ENCODE measurements at places on chromosomes 7 and 10.

DNA sequence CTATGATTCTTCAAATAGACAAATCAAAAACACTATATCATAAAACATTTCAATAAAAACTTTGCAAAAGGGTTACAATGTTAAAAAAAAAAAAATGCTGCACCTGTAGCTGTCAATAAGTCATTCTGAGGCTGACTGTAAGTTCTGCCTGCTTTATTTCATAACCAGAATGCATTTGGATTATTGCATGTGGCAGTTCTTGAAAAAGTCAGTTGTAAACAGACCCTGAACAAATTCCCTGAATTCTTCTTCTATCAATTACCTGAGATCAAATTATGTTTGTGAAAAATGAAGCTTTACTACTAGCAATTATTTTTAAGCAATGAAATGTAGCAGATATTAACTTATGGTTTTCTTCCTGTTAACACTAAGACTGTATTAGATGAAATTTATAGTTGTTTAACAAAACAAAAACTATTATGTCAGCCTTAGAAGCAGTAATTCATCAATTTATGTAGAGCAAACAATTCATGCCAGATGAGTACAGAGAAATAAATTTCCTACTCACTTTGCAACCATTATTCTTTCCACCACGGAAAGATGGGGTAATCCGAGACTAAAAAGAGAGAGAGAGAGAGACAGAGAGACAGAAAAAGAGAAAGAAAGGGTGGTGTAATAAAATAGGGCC is 107.8 kb downstream of the SFMBT2 start:
- DNase-seq = no peak

- DNase-seq = no peak
Measured at GRCh38 chr10:11294831-11295450, 277.3 kb downstream of the CELF2 start.

DNA sequence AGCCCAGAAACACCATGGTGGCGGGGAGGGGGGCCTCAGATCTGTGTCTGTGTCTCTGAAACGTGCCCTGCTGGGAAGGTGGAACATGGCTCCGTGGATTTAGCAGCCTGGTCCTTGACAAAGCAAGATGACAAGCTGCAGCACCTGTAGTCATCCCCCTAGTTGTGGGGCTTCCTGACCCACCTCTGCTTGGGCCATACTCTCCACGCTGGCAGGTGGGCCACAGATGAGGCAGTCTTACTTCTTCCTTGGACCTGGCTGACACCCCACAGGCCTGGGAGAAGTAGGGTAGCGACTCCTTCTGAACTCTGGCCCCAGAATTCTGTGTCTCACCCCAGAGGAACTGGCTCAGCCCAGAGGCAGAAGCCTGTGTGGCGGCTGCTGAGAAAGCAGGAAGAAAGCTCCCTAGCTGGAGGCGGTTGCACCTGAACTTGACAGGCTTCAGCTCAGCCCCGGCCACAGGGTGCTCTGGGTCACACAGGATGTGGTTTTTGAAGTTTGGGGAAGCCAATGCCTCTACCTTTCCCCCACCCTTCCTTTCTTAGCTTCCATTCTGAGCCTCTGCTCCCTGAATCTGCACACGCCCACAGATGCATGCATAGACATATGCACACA is 113.9 kb downstream of the ABLIM1 start:
- no peak for DNase-seq

- DNase-seq = no peak
Measured at GRCh38 chr10:123287594-123288247, 133.5 kb downstream of the BUB3 start.

- DNase-seq = no peak
Measured at GRCh38 chr7:121916211-121916610, 43.2 kb downstream of the PTPRZ1 start.

GRCh38 chr7:15489383-15489782 is 72.4 kb downstream of the AGMO start:
- DNase-seq = no peak

DNA sequence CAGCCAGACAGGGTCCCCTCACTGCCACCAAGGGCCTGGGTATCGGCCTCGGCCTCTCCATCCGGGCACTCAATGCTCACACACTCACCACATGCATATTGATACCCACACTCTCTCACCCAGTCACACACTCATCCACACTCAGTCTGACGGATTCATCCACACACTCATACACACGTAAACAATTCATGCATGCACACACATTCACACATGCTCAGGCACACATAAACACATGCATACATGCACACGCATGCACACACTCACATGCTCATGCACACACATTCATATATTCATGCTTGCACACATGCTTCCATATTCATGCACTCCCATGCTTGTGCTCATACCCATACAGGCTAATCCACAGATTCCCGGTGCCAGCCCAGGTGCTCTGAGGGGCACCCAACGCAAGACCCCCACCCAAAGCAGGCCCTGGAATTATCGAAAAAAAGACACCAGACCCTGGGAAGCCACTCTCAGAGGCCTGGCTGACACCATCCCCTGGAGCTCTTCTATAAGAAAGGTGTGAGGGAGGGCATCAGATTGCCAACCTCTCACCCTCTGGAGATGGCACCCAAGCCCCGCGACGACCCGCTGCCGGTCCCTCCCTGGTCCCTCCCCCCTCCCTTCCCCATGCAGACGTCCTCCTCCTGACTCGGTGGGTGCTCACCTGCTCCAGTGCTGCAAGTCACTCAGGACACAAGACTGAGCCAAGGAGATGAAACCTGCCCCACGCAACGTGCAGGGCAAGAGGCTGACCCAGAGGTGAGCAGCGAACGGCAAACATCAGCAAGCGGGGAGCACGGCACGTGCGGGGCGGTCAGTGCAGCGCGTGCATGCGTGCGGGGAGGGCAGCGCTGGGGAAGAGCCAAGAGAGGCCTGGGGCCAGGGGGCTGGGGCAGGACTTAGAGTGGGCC is 15.2 kb downstream of the STK32C start:
- no peak for DNase-seq

- no peak for DNase-seq
Measured at GRCh38 chr10:96470116-96470743, 43.5 kb downstream of the TLL2 start.

DNA sequence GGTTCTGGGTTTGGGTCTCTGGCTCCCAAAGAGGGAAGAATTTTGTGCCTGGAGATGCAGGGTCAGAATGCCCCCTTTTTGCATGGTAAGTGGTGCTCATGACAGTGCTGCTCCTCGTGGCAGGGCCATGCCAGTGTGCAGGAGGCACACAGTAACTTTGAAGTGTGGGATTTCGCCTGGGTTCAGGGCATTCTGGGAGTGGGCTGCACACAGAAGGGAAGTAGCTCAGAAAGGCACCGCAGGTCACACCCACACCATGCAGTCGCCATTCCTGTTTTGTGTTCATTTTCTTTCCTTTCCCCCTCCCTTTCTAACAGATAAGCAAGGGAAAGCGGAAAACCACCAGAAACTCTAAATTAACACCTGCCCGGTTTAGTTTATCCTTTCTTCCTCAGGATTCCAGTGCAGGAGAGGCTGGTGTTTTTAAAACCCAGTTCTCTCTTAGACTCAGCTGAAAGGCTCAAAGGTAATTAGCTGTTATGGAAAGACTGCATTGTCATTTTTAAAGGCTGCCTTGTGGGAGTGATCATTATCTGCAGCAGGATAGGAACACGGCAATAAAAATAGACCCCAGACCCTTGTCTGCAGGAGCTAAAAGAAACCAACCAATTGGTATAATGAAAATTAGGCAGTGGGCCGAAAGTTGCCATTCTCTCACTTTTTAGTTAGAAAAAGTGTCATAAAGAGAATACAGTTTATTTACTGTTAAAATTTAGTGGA is 50.2 kb downstream of the EEPD1 start:
- DNase-seq = no peak

GRCh38 chr10:86646933-86647332 is 7.4 kb upstream of the OPN4 start:
- DNase-seq = no peak

DNA sequence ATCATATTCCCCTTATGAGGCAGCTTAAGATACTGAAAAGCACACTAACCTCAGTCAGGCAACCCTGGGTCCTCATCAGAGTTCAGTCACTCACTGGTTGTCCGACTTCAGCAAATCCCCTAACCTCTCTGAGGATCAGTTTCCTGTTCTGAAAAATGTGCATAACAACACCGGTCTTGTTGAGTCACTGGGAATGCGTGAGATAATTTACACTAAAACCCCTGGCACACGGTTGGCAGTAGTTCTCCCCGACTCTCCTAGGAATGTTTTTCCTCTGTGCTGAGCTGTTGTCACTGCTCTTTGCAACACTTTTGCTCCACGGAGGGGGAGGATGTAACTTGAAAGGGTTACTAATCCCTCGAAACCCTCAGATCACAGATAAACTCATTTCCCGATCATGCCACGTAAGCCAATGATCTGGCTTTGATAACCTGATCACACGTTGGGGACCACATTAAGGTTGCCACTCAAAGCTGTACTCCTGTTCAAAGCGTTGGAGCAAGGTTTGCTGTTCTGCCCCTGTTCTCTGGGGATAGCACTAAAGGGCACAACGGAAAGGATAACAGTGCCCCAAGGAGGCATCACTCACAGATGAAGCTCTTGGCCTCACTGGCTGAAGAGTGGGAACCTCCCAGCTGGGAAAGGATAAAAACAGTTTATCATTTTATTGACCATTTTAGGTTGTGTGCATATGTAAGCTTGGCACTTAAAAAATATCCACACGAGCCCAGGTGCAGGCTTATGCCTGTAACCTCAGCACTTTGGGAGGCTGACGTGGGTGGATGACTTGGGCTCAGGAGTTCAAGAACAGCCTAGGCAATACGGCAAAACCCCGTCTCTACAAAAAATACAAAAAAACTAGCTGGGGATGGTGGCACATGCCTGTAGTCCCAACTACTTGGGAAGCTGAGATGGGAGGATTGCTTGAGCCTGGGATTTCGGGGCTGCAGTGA is 5.0 kb upstream of the RBM17 start:
- no peak for DNase-seq

DNA sequence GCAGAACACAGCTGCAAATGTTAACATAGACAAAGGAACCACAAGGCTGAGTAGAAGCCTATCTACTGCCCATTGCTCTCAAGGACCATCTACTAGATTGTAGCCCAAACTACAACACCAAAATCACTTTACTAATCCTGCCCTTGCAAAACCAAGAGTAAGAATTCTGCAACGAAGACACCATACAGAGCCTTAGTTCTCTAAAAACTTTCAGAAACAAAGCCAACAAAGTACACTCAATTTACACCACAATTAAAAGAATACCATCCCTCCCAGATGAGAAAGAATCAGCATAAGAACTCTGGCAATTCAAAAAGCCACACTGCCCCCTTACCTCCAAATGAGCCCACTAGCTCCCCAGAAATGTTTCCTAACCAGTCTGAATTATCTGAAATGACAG is 294.3 kb downstream of the CTNNA3 start:
- DNase-seq = no peak

GRCh38 chr10:89275383-89275782 is 23.8 kb upstream of the LIPA start:
- DNase-seq = no peak

DNA sequence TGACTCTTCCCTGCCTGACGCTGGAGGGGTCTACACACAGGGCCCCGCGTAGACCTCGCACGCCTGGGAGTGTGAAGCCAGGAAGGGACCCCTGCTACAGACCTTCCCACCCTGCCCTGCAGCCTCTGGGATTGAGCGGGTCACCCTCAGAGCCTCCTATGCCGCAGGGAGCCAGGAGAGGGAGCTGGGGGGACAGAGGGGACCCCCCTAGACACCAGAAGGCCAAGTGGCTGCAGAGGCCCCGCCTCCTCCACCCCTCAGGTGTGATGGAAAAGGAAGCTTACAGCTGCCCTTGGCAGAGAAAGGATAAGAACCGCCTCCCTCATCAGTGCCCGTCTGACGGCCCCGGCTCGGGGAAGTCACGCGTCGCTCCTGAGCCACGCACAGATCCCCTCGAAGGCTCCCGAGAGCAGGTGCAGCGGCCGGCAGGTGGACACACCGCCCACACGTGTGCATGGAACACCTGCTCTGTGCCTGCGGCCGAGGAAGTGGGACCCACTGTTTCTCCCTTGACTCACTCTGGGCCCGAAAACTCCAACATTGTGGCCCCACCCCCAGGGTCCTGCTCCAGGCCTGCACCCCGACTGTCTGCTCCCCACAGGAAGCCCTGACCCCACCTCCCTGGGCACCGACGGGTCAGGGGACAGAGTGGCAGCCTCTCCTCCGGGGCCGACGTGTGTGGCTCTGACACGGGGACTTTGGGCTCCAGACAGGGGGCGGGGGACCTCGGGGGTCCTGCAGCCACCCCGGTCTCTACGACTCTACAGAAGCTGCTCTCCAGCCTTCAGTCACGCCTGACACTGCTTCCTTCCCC is 73.3 kb downstream of the MICALL2 start:
- DNase-seq = no peak

DNA sequence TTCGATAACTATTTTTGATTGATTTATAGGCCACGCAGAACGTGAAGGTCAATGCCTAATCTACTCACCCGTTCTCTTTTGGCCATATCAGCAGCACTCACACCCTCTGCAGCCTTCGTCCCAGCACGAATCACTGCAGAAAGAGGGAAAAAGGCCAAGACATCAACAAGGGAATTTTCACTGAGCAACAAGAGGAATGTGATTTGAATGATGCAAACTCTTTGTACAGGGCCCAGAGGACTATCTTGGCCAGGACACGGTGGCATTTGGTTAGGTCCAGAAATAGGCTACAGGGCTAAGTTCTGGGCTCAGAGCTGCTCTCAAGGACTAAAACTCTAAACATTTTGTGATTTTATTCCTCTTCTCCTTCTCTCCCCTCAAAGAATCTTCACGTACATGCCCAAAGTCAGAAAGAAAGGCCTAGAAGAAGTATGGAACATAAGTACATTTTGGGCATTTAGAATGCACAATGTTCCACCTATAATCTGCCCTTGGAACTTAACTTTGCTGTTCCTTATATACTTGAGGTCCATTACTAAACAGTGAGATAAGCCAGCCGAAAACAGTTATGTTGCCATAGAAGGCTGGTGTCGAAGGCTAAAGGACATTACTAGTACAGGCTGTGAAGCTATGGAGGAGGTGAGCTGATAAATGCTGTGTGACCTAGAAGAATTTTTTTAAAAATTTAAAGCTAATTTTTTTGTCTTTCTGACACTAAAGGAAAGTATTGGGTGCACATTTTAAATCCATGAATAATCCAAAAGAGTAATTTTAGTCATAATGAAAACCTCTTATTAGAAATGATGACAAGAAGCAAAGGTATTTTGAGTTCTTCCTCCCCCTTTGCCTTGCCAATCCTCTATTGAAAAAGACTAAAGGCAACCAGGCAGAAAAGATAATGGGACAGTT is 20.0 kb downstream of the RBM28 start:
- DNase-seq = no peak

GRCh38 chr7:87672217-87672616 is 44.0 kb downstream of the RUNDC3B start:
- no peak for DNase-seq

DNA sequence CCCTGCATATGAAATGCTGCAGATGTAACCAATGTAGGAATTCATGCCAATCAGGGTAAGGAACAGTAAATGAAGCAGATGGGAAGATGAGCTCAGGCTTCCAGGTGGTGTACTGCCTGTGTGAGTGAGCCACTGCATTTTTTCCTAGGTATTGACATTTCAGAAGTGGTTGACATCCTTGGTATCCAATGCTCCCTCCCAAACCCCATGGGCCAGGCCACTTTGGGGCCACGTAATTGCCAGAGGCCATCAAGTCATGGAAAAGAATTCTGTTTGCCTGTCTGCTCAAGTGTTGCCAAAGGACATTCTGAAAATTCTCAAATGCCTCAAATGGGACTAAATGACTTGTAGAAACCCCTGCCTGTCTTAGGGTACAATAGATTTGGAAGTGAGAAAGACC is 384.6 kb downstream of the GATA3 start:
- no peak for DNase-seq

- DNase-seq = no peak
Measured at GRCh38 chr7:22363756-22364422, 6.9 kb upstream of the RAPGEF5 start.
